ENCODE measurements at places on chromosomes 16 and 17.
A peak's percentile ranks its signal among the peaks of the same experiment; 100 is the strongest.

DNA sequence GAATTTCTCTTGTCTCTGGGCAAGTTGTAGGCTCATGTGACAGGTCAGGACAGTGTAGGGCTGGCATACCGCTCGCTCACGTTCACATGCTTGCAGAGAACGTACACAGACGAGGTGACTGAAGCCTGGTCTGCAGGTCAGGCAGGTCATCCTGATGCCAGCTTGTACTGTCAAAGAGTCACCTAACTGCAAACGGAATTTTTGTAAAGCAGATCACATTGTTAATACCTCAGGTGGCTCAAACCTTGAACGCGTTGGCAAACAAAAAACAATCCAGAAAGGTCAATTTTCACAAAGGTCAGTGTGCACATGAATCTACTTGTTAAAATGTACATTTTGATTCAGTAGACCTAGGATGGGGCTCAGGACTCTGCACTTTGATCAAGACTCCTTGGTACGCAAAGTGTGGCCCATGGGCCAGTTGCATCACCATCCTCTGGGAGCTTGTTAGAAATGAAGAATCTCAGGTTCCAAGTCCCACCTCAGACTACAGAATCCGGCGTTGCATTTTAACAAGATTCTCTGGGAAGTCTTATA lies 28.6 kb downstream of the ANKRD40 start:
- no peak for DNase-seq

GRCh38 chr16:58197314-58198012 lies 443 bp downstream of the CSNK2A2 start:
- peak; percentile 24 for DNase-seq

GRCh38 chr17:46851029-46851741 lies at the start of gene WNT9B:
Gene WNT9B, plus strand, starts transcription at chr17:46851583. Its CDS starts 56 bp downstream, at chr17:46851639.
- DNase-seq, result peak; percentile 51

- DNase-seq, result peak; percentile 53
These were observed 137.4 kb upstream of the COX10 start for GRCh38 chr17:13931800-13932460.

GRCh38 chr16:84294117-84294516 lies 561 bp upstream of the WFDC1 start:
- DNase-seq, result no peak

GRCh38 chr17:21031756-21032396 lies 10.9 kb downstream of the USP22 start:
- DNase-seq, result no peak

DNA sequence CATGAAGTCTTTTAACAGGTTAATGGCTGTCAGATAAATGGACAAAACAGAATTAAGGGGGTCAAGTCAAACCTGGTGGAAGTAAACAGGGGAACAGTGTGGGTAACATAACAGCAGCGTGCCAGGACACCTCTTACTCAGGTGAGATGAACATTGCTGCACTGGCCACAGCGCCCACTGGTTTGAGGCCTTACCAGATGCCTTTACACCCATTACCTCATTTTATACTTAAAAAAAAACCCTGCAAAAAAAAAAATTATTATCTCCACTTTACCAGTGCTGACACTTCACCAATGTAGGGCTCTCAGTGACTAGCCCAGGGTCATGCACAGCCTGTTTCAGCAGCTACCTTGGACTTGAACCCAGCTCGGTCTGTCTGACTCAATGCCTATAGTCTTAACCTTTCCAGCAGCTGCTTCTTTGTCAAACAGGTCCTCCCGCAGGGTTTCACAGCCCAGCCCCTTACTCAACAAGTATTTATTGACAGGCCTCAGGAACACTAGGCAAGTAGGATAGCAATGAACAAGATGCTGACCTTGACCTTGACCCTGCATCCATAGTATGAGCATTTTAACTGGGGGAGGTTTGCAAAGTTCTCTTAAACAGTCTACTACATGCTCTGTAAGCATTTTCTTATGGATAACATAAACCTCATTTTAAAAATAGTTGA lies 30.2 kb downstream of the CMTM3 start:
- DNase-seq, result no peak

DNA sequence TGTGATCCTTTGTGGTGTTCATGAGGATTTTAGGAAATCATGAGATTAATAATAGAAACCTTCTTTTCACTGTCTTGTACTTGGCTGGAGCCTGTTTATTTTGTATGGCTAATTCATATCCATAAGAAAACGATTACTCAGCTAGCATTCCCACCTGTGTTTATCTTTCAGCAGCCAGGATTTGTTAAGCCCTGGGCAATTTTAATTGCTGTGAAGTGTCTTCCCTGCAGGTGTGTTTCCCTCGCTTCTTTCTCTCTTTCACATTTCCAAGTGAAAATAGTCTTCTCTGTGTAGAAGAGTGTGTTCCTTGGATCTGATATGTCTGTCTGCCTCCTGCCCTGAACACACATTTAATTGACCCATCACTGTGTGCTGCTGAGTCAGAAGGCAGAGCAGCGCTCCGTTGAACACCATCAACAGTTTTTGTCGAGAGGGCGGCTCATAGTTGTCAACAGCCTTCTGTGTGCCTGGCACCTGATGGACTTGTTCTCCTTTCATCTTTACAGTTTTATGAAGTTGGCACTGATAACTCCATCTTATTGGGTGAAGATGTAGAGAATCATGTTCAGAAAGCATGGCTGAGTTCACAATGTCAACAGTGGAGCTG lies 83.2 kb downstream of the SPECC1 start:
- no peak for DNase-seq

GRCh38 chr17:80474231-80474960 lies 2.0 kb downstream of the NPTX1 start:
- no peak for DNase-seq

DNA sequence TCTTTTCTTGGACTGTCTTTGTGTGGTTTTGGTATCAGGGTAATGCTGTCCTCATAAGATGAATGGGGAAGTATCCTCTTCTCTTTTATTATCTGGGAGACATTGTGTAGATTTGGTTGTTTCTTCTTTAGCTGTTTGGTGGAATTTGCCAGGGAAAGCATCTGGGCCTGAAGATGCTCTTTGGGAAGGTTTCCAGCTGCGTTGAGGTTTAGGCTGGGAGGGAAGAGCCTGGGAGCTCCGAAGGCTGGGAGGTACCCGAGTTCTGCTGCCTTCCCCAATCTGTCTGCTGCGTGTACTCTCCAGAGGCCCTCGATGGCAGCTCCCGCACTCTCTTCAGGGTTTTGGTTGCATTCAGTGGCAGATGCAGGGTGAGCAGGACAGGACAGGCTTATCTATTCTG lies 25.6 kb upstream of the CRISPLD2 start:
- no peak for DNase-seq

DNA sequence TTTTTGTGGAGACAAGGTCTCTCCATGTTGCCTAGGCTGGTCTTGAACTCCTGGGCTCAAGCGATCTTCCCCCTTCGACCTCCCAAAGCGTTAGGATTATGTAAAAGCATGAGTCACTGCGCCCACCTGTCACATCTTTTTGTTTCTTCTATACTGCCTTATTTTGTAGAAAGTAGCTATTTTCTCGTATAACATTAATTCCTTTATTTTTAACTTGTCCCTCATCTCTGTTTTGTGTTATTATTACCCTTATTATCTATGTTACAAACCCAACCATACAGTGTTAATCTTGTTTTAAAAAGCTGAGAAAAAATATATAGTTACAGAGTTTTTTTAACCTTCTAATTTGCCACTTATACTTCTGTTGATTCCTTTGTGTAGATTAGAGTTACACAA lies 1.4 kb upstream of the TXNDC11 start:
- DNase-seq, result no peak

- no peak for DNase-seq
These were observed 341.5 kb downstream of the SNX29 start for GRCh38 chr16:12317856-12318537.

- DNase-seq, result no peak
These were observed 18.5 kb downstream of the RAP1GAP2 start for GRCh38 chr17:2814481-2815341.

DNA sequence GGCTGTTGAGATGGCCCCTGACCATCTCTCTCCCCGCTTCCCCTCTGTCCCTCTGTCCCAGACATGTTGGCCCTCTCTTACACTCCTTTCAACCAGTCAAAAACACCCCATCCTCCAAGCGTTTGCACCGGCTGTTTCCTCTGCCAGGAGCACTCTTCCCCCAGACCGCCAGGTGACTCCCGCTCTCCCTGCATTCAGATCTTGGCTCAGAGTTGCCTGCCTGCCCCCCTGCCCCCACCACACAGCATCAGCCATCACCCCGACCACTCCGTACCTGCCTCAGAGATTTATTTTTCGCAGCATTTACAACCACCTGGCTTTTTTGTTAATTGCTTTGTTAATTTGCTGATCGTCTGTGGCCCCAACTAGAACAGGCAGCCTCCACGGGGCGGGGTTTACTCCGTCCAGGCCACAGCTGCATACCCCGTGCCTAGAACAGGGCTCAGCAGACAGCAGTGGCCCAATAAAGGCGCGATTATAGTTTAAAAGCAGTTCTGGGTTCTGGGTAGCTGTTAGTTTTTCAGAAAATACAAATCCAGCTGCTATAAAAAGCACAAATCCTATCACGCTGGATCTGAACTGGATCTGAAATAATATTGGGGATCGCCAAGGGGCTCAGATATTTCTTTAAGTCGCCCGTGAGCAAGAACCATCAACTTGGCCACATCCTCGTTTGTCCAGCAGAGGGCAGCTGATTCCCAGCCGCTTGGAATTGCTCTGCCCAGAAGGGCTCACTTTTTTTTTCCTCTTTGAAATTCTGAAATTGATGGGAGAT lies 173.6 kb downstream of the IRF8 start:
- DNase-seq, result peak; percentile 80

- no peak for DNase-seq
These were observed 45.1 kb downstream of the ATP2C2 start for GRCh38 chr16:84413244-84414004.

- no peak for DNase-seq
These were observed 2.4 kb downstream of the TANC2 start for GRCh38 chr17:62968445-62968923.

DNA sequence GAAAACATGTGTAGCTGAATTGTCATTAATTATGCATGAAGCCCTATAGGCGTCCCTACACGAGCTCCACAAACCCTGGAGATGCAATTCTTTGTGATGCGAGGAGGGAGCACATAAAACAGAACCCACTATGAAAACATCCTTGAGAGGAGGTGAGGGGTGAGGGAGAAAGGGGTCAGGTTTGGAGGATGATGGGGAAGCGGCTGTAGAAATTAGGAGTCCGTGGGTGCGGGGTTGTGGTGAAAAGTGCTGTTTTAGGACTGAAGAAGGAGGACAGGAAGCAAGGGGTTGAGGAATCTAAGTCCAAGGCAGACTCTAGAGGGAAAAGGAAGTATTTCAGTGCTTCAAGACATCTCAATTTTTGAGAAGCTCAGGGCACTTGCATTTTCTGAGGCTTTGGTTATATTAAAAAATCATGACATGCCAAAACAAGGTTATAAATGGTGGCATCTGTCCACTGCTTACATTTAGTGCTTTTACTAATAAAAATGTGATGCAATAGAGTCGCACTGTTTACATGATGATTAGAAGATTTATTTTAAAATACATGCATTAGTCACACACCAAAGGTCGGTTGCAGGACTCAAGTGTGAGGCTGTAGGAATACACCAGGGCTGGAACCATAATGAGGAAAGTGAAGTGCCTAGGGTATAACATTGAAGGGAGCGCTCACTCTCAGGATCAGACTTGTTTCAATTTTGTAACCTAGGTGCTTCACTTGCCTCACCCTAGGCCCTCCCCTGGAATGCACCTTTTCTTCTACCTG lies 379.5 kb downstream of the HS3ST4 start:
- DNase-seq, result no peak

- DNase-seq, result no peak
These were observed 52.1 kb downstream of the BANP start for GRCh38 chr16:88003316-88003715.

GRCh38 chr16:72896485-72897118 lies 151.3 kb downstream of the ZFHX3 start:
- no peak for DNase-seq

- DNase-seq, result no peak
These were observed 23.0 kb downstream of the ADGRG5 start for GRCh38 chr16:57565461-57565860.

GRCh38 chr16:82888591-82889001 lies 261.8 kb downstream of the CDH13 start:
- no peak for DNase-seq

DNA sequence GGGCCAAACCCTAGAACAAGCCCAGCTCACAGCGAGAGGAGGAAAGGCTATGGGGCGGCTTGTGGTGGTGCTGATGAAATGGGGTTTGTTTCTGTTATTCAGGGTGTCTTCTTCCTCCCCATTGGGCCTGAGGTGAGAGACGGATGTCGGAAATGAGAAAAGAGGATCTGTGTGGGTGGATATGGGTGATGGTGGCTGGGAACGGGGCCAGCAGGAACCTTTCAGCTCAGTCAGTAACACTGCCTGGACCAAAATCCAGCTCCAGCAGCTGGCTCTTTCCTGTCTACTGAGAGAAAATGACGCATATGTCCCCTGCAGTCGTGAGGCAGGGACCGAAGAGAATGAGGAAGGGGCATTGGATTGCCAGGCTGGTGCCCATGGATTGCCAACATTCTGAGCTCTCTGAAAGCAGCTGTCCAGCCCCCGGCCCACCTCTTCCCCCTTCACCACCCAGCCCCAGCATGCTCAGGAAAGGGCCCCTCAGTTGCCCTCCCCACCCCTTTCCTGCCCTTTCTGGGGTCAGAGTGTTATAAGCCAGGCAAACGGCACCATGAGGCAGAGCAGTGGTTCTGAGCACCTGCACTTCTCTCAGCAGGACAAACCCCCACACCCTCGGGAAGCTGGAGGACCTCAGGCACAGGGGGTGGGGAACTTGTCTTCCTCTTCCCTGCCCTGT lies 4.0 kb downstream of the MYH3 start:
- DNase-seq, result no peak

DNA sequence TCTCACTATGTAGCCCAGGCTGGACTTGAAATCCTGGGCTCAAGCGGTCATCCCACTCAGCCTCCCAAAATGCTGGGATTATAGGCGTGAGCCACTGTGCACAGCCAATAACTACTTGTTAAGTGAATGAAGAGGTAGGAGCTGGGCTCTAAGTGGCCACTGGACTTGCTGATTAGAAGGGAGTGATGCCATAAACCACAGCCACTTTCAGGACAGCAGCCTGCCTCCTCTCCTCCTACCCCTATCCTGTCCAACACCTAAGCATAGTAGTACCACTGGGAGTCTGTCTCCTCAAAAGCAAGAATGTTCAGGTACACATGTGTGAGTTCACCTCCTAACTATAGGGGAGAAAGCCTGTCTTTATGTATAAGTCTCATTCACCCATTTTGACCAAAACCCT lies 12.2 kb upstream of the COG7 start:
- no peak for DNase-seq
